ENCODE measurements at places on chromosomes 4 and X. TPM values are rescaled to one million over a fixed set of nuclear protein-coding genes. Genes with fewer than 3 reads are reported as not detected.

Gene NUDT11
- total RNA-seq, result not detected

Gene TEX13D
- total RNA-seq, result not detected

Gene TRPC3
- total RNA-seq, result not detected

Gene CXCL11
- total RNA-seq, result not detected

Gene TMEM154
- total RNA-seq, result 59.9 TPM

Gene RAB33A
- 8.0 TPM for total RNA-seq

Gene ANK2
- total RNA-seq, result 5.4 TPM

Gene WDR44
- 18.7 TPM for total RNA-seq

Gene MMGT1
- total RNA-seq, result 20.3 TPM

GRCh38 chrX:22748093-22748999 lies 251.4 kb upstream of the DDX53 start:
- peak; percentile 14 for DNase-seq

DNA sequence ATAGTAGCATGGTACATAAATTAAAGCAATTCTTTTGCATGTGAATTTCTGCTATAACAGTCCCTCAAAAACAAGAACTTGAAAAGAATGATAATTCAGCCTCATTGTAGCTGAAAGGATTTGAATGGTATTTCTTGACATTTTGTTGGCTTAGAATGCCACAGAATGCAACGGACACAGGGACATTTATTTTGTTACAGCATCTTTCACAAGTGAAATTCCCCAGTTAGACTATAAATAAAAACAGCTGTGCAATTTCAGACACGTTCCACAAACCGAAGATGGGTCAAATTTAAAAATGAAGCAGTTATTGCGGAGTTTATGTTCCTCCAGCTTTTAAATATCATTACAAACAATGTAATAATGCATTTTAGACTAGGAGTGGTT lies 82.8 kb upstream of the AMELX start:
- no peak for DNase-seq

DNA sequence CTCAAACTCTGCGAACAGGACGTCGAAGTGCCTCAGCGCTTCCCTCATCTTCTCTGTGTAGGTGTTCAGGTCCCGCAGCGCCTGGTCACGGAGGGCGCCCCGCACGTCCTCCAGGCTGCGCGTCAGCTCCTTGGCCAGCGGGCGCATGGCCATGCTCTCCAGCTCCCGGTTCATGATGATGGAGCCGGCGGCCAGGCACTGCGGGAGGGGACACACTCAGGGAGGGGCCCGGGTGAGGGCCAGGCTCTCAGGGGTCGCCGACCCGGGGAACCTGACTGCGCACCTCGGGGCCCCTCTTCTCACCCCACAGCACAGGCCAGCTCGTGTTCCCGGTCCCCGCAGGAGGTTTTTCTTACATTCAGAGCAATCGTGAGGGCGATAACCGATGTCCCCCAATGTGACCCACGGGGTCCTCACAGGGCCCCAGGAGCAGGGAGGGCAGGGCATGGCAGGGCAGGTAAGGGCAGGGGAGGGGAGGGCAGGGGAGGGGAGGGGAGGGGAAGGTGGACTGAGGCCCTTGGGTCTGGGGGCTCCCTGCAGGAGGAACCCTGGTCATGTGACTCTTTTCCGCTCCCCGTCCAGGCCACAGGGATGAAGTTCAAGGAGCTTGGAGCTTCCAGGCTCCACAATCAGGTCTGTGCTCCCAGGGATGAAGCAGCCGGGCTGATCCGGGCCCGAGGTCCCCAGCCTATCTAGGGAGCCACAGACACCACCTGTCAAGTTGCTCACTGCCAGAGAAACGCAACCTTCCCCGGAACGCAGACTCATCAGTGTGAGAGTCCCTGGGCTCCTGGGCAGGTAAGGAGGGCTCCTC lies 77.8 kb upstream of the MXD4 start:
- DNase-seq, result no peak

GRCh38 chrX:103399744-103400143 lies 23.4 kb downstream of the BEX3 start:
- no peak for DNase-seq

DNA sequence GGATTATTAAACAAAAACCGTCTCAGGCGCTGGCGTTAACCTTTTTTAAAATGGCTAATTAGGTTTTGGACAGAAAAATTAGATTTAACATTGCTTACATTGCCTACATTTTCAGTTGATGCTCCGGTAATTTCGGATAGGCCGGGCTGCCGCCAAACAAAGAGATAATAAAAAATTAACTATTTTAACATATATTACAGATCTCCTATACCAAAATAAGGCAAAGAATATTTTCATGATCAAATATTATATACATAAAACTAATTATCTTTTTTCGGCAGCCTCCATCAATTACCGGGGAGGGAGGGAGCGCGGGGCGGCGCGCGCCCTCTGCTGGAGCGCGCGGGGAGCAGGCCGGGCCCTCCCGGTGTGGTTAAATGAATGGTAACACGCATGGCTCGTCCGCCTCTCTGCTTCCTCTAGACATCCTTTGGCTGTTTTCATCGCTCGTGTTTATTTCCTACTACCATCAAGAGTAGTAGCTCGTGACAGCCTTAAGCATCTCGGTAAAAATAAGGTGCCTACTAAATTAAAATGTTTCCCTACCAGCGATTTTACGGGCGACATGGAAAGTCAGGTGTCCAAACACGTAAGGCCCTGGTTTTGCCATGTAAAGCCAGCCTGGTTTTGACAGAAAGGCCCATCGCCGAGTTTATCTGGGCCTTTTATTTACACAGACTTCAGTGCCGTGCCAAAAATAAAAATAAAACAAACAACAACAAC lies 52.4 kb upstream of the TMEM33 start:
- no peak for DNase-seq

- DNase-seq, result no peak
Observed at GRCh38 chr4:89273741-89274141, 33.9 kb downstream of the GPRIN3 start.

- no peak for DNase-seq
Observed at GRCh38 chr4:71346710-71347109, 7.9 kb downstream of the SLC4A4 start.

- DNase-seq, result no peak
Observed at GRCh38 chr4:86014599-86014998, 345.3 kb downstream of the MAPK10 start.

DNA sequence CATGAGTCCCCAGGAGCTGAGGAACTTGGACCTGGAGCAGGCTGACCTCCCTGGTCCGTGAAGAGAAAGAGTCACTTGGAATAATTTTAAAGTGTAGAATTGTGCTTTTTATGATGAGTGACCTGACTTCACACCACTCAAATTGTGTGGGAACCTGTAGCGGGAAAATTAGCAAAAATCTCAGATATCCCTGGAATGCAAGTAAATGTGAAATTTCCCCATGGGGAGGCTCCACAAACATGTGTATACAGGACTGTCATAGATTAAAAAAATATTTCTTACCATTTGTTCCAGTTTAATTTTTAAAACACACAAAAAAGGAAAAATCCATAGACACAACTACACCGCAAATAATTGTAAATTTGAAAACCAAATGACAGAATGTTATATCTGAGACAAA lies 1079.6 kb upstream of the PABPC4L start:
- DNase-seq, result no peak

GRCh38 chr4:40924096-40924792 lies 174.5 kb downstream of the NSUN7 start:
- peak; percentile 54 for DNase-seq

- DNase-seq, result no peak
Observed at GRCh38 chr4:162075726-162076125, 88.1 kb downstream of the FSTL5 start.

- DNase-seq, result no peak
Observed at GRCh38 chr4:10395971-10396580, 61.1 kb downstream of the ZNF518B start.

DNA sequence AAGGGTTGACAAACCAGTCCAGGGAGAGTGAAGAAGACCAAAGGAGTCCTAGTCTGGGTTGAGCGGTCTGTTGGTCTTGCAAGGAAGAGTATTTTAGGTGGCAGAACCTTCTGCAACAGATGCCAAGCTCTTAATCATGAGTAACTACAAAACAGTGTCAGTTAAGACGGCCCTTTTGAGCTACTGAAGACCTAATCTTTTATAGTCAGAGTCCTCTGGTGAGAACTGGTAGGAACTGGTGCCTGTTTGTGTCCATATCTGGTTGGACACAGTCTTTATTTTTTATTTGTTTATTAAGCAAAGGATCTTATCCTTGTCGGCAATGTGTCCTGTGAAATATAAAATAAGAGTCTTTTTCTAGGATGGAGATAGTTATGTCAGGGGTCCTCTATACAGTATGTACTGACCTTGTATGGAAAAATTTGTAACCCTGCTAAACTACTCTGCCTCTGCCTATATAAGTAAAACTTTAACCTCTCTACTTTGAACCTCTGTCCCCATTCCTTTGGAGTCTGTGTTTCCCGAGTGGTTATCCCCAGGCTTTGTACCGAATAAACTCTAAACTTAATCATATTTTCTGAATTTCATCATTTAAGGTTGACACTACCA lies 47.1 kb downstream of the FAM13A start:
- DNase-seq, result no peak

DNA sequence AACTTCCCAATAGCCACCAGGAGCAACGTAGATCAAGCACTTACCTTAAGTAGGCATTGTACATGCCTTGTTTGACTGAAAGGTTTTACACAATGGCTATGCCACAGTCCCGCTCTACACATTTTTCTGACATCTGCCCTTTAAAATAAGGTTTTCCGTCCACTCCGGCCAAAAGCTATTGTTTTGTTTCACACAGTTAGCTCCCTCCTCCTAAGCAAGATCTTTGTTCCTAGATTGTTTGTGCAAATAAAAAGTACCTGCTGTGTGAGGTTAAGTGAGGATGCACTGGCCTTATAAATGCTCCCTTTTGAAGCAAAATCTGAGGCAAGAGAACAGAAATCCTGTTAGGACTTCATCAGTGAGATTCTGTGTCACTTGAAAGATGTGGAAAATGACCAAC lies 11.8 kb downstream of the SCD5 start:
- DNase-seq, result no peak

GRCh38 chr4:118206627-118207026 lies 146.2 kb downstream of the PRSS12 start:
- no peak for DNase-seq

DNA sequence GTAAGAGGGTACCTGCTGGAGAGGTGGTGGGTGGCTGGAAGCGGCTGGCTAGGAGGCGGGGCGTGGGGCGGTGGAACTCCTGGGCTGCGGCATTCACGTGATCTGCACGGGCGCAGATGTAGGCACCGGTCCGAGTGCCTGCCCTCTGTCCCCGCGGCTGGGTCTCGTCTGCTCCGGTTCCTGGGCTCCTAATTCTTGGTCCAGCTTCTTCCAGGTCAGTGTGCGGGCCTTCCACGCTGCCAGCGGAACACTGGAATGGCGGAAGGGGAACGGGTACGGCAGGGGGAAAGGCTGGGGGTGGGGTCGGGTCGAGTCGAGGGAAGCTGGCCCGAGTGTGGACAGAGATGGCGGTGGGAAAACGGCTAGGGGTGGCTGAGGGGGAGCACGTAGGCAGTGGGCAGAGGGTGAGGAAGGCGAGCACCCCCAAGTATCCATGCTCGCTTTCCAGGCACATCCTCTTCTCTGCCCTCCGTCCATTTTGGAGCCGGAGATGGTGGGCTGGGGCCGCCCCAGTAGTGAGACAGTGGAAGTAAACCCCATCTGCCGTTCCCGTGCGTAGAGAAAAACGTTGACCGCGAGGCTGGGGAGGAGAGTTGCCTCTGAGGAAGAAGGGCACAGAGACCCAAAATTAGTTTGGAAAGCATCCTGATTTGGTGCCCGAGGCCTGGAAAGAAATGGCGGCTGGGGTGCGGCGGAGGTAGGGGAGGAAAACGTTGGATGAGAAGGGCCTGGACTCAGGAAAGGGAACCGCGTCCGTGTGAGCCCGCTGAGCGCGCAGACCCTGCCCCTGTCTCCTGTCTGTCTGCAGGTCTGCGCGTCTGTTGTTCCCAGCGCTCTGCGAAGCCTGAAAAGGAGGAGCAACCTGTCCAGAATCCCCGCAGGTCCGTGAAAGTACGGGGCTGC lies at the start of gene TCEAL4:
TSS of gene TCEAL4 (plus strand) at position 105 of the 903 bp plus-strand sequence. CDS start 1,161 bp downstream, outside the sequence.
- DNase-seq, result peak; percentile 23

- no peak for DNase-seq
Observed at GRCh38 chrX:10697616-10698317, 77.4 kb upstream of the MID1 start.

DNA sequence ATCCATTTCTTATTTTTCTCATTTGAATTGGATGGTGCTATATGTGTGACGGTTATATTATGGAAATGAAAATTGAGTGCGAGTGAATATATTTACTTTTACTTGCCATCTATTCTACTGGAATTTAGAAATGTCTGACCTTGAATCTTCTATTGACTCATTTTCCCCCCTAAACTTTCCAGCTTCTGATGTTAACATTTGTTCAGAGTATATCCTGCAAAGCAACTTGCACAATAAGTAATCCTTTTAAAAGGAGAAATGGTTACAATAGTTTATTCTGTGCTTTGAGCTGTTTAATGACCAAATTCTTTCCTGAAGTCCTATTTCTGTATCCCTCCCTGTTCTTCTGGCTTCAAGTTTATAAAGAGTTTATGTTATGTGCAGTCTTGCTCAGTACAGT lies 116.7 kb downstream of the ARHGAP10 start:
- no peak for DNase-seq

- DNase-seq, result no peak
Observed at GRCh38 chr4:36288731-36289426, 7.5 kb downstream of the DTHD1 start.

- no peak for DNase-seq
Observed at GRCh38 chrX:9604111-9604907, 139.5 kb downstream of the TBL1X start.

- no peak for DNase-seq
Observed at GRCh38 chr4:150789864-150790263, 207.9 kb downstream of the MAB21L2 start.

- no peak for DNase-seq
Observed at GRCh38 chrX:136032370-136032769, 47.1 kb downstream of the SLC9A6 start.

DNA sequence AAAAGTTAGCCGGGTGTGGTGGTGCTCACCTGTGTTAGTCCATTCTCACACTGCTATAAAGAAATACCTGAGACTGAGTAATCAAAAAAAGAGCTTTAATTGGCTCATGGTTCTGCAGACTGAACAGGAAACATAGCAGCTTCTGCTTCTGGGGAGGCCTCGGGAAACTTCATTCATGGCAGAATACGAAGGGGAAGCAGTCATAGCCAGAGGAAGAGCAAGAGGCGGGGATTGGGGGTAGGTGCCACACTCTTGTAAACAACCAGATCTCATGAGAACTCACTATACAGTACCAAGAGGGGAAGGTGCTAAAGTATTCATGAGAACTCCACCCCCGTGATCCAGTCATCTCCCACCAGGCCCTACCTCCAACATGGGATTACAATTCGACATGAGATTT lies 64.1 kb downstream of the BEND4 start:
- no peak for DNase-seq

DNA sequence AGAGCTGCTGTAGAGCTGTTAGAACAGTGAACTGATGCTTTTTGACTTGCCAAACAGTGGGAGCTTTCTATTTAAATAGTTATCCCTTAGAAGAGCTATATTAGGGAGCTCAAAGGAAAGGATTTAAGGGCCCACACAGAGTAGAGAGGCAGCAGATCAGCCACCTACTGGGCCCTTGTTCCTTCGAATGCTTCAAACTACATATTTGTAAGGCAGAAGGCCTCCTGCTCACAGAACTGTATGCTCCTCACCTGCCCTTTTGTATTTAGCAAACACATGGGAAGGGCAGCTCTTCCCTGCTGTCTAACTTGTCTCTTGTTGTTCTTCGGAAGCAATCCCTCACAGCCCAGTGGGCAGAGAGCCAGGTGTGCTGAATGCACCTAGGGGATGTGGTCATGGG lies 38.0 kb downstream of the IL1RAPL1 start:
- DNase-seq, result no peak

- no peak for DNase-seq
Observed at GRCh38 chr4:7423801-7424552, 10.8 kb downstream of the PSAPL1 start.

Measured in activated B cell treated with CpG ODN at 0.5 μM for 24 hours (primary cell).